ENCODE measurements at places on chromosomes 3 and 15.

- no peak for DNase-seq
Measured at GRCh38 chr15:41530363-41530956, 13.6 kb downstream of the RPAP1 start.

DNA sequence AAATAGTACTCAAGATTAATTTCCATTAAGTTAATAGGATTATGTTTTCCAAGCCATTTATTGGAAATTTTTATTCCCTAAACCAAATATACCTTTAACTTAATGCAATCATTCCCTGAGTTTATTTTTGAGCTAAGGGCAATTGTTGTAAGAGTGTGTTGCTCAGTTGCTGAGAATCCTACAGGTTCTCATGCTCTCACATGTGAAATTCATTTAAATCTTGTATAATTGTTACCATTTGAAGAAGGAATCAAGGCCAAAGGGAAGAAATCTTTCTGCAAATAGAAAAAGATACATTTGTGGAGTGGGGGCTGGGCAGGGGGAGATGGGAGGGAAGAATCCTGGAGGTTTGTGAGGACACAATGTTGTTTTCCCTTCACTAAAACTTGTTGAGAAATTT is 202.7 kb upstream of the STRIT1 start:
- no peak for DNase-seq

DNA sequence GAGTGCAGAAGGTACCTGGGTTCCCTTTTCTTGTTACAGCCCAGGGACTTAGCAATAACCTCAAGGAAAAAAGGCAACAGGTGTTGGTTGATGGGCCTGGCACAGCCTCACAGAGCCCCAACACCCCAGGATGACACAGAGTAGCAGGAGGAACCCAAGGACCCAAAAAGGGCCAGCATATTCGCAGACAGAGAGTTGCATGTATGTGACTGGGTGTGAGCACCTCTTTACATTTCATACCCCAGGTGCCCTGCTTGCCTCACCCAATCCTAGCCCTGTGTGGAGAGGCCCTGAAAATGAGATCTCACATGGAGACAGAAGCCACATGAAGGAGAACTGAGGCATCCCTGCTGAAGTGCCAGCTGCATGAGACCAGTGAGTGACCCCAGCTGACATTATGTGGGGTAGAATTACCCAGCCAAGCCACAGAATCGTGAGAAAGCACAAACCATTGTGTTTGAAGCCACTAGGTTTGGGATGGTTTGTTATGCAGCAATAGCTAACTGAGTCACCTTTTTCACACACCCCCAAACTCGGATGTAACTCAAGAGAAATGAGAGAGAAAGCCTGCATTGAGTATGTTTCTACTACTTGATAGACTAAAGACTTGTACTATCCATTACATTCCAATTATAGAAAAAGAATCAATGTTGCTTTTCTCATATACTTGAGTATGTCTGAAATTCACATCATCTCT is 26.2 kb upstream of the HHATL start:
- no peak for DNase-seq

DNA sequence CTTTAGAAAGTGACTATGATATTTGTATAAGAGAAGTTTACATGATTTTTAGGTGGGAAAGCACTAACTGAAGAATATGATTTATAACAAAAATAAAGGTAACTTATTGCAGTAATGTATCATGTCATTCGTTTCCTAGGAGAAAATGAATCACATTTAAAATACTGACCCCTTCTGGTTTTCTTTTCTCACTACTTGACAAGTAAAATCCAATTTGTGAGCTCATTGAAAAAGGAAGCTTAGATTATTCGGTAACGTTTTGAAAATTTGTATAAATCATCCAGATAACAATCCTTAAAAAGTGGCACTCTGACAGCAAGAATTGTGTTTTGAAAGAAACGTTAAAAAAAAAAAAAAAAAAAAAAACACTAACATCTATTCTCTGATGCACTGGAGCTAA is 39.0 kb downstream of the NSUN3 start:
- DNase-seq = no peak

DNA sequence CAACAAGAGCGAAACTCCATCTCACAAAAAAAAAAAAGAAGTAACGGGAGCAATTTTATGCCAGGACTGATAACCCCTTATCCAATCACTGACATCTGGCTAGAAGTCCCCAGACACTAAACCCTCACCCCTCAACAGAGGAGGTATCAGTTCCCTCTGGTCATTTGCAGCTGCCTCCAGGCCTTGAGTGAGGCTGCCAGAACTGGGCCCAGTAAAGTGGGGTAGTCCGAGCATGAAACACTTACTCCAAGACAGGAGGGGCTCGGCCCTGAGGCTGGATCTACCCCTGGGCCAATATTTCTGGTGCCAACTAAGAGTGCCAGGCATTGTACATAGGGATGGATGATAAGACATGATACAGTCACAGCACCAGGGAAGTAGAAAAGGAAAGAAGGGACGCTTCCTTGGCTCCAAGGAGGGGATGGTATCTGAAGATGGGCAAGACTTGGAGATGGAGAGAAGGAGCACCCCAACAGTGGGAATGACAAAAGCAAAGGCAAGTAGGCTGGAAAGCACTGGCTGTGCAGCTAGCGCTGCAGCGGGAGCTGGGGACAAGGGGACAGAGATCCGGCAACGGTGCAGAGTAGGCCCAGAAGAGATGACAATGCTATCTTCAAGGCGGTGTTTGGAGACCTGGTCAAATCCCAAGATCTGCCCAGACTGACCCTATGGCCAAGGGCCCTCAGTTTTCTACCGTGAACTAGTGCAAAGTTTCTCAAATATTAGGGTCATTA is 2.2 kb downstream of the XXYLT1 start:
- no peak for DNase-seq

- DNase-seq = no peak
Measured at GRCh38 chr3:13505147-13506130, 25.3 kb downstream of the HDAC11 start.

GRCh38 chr3:159923336-159923735 is 65.3 kb upstream of the IL12A start:
- no peak for DNase-seq

GRCh38 chr3:190252080-190252479 is 70.2 kb downstream of the CLDN1 start:
- no peak for DNase-seq

GRCh38 chr3:39220407-39221140 is 28.2 kb upstream of the XIRP1 start:
- no peak for DNase-seq

- DNase-seq = no peak
Measured at GRCh38 chr15:60781211-60781713, 302.3 kb upstream of the ICE2 start.

- DNase-seq = no peak
Measured at GRCh38 chr3:73542136-73542535, 82.6 kb downstream of the PDZRN3 start.

GRCh38 chr3:121883507-121883906 is 10.7 kb upstream of the SLC15A2 start:
- peak; percentile 5 for DNase-seq

DNA sequence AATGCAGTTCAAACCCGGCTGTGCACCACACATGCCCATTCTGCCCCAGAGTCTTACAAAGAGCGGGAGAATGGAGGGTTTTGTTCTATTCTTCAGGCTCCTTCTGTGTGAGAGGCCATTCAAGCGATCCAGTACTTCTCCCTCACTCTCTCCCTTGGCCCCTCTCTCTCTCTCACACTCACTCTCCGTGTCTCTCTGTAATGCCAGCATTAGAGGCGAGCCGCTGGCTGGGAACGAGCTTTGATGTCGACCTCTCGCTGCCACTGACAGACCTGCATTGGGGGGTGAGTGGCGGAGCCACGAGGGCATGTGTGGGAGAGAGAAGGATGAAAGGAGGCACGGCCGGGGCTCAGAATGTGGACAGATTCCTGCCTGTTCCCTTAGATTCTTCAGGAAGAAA is 231.7 kb upstream of the ARRDC4 start:
- DNase-seq = no peak

DNA sequence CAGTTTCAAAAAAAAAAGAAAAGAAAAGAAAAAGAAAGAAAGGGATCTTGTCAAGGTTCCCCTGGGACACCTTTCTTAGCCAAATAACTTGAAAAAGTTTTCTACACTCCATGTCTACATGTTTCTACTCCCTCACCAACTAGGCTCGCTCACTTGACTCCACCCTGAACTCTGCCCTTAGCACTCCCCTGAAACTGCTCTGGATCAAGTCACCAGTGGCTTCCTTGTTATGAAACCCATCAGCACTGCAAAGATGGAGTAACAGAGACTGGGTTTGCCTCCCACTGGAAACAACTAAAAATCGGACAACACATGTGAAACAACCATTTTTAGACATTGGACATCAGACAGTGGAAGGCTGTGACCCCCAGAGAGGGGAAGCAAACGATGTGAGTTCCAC is 36.8 kb downstream of the TMEM40 start:
- DNase-seq = no peak

DNA sequence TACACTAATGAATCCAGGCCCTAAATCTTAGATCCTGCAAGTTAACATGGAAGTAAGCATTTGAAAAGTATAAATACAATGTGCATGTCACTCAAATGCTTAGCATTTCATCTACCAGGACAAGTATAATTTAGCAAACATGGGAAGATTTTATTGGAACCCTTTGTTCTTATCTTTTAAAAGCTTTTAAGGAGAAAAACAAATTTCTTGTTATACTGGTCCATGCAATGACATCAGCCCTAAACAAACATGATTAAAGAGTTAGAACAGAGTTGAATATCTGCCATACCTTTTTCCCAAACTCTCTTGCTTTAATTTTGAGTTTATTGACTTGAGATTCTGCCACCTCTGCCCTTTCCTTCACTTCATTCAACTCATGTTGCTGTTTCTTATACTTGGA is 87.0 kb downstream of the HHLA2 start:
- no peak for DNase-seq

DNA sequence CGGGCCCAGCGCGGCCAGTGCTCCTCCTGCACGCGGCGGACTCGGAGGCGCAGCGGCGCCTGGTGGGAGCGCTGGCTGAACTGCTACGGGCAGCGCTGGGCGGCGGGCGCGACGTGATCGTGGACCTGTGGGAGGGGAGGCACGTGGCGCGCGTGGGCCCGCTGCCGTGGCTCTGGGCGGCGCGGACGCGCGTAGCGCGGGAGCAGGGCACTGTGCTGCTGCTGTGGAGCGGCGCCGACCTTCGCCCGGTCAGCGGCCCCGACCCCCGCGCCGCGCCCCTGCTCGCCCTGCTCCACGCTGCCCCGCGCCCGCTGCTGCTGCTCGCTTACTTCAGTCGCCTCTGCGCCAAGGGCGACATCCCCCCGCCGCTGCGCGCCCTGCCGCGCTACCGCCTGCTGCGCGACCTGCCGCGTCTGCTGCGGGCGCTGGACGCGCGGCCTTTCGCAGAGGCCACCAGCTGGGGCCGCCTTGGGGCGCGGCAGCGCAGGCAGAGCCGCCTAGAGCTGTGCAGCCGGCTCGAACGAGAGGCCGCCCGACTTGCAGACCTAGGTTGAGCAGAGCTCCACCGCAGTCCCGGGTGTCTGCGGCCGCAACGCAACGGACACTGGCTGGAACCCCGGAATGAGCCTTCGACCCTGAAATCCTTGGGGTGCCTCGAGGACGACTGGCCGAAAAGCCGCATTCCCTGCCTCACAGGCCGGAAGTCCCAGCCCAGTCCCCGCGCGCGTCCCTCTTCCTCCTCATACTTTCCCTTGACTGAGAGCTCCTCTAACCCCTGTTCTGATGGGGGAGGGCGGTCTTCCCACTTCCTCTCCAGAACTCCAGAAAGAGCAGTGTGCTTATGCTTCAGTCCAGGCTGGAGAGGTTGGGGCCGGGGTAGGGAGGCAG is 1.4 kb upstream of the IL17RC start:
- DNase-seq = peak; percentile 32

DNA sequence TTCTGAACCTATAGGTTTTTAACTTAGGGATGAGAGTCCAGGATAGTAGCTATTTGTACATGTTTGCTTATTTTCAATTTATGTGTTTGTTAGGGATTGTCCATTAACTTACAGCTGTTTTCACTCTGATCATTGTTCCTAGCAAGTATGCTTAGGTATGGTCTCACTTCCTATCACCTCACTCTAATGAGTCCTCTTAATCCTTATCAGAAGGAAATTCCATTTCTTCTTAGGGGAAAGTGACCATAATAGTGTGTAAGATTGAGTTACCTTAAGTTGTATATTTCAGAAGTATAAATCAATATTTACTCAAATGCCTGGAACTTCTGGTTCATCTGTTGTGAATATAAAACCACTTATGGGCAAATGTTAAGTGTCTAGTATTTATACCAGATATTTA is 53.0 kb downstream of the PIAS1 start:
- DNase-seq = no peak

DNA sequence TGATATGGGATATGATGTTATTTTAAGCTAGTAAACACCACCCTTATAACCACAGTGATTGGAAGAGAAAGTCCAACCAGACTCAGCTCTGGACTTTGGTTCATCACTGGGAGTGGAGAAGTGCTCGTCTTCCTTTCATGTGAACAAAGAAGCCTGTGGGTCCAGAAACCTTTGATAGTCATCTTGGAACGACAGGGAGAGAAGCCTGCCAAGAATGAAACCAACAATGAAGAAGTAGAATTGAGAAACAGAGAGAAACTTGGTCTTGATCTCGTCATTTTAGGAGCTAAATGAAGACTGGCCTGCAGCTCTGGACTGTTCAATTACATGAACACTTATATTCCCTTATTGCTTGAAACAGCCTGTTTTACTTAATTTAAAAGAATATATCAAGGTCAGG is 13.1 kb upstream of the SLC35G2 start:
- DNase-seq = no peak

GRCh38 chr15:89024418-89024817 is 63.8 kb upstream of the ABHD2 start:
- DNase-seq = no peak

DNA sequence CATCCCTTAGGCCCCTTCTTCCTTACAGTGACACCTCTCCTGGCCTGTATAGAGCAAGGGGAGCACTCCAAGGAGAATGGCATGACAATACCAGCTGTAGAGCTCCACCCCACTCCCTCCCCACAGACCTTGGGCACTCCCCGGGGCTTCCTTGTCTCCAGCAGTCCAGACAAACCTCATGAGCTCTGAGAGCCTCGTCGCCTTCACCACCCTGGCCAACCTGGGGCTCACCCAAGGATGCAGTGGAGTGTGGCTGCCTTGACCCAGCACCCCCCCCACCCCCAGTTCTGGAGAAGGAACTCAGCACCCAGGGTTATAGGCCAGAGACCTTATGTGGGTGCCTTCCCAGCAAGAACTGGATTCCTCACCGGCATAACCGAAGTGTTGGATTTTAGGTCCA is 7.4 kb upstream of the SLCO2A1 start:
- no peak for DNase-seq

DNA sequence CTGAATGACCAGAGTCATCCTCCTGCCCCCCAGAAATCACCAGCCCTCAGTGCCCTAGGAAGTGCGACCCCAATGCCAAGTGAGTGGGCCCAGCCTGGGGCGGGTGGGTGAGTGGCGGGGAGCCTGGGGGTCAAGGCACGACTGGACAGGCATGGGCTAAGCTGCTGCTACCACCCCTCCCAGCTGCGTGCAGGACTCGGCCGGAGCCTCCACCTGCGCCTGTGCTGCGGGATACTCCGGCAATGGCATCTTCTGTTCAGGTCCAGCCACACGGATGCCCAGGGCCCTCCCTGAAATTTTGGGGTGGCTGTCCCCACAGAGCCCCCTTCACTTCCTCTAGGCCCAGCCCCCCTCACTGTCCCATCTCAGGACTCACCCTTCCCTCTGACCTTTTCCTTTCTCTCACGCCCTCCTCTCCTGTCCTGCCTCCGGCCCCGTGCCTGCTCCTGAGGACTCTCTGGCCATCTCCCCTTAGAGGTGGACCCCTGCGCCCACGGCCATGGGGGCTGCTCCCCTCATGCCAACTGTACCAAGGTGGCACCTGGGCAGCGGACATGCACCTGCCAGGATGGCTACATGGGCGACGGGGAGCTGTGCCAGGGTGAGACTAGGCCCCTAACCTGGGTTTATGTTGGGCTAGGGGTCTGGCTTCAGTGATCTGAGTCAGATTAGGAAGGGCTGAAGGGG is 17.0 kb downstream of the NT5DC2 start:
- DNase-seq = no peak

Measured in activated CD8-positive, alpha-beta T cell treated with anti-CD3 and anti-CD28 coated beads for 36 hours (primary cell).